ENCODE measurements at places on chromosomes 7 and 10.

DNA sequence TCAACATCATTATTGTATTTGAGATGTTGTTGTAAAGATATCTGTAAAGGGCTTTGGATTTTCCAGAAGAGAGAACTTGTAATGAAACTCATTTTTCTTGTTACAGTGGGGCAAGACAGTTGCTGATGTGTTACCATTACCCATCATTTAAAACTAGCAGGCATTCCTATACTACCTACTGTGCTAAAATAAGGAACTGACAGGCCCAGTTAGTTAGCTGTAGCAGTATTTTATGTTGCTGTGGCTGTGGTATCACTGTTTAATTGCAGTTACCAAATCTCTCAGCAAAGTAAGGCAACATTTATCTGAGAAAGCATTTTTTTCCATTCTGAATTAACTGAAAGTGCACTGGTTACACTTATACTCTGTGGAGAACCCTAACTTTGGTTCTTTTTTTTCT, 9.9 kb downstream of the ST7 start:
- no peak for DNase-seq

- DNase-seq, result no peak
Measured at GRCh38 chr10:12113627-12114026, 15.8 kb upstream of the SEC61A2 start.

DNA sequence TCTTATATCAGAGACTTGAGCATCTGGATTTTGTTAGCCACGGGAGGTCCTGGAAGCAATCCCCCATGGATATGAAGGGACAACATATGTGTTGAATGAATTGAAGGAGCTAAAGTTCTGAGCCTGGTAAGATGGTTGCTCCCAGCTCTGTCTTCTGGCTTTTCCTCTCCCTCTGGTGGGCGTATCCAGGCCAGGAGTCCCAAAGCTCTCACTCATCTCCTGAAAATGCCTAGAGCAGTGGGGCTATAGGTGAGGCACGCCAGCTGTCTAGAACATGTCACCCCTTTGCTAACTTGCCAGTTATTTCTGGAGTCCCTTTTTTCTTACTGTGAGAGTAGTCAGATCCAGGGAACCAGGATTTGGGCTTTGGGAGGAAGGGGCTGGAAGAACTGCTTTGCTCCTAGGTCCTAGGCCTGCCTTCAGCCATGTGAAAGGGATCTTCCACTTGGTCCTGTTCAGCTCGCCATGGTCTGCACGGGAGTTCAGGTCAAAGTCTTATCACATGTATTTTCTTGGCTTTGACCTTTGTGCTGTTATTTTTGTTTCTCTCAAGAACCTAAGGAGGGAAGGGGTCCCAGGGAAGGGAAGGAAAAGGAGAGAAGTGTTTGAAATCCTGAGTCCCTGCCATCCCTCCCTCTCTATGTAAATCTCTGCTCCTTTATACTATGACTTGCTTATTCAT, 73.6 kb downstream of the MINPP1 start:
- no peak for DNase-seq

- DNase-seq, result no peak
Measured at GRCh38 chr10:80471001-80471400, 16.9 kb downstream of the TSPAN14 start.

DNA sequence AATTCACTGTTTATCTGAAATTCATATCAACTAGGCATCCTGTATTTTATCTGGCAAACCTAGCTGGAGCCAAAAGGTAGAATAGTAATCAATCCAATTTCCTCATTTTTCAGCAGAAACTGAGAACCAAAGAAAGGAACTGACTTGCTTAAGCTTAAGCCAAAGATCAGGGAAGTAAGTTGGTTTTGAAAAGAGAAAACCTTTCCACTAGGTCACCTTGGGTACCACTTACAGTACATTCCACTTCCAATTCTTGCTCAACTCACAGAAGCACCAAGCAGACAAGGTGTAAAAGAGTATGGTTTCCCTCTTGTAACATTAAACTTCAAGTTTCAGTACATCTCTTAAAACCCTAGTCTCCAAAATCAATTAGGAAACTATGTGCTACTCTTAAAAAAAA, 79.6 kb downstream of the ZFAND4 start:
- DNase-seq, result no peak

GRCh38 chr7:3978839-3979238, 677.8 kb downstream of the SDK1 start:
- DNase-seq, result no peak

DNA sequence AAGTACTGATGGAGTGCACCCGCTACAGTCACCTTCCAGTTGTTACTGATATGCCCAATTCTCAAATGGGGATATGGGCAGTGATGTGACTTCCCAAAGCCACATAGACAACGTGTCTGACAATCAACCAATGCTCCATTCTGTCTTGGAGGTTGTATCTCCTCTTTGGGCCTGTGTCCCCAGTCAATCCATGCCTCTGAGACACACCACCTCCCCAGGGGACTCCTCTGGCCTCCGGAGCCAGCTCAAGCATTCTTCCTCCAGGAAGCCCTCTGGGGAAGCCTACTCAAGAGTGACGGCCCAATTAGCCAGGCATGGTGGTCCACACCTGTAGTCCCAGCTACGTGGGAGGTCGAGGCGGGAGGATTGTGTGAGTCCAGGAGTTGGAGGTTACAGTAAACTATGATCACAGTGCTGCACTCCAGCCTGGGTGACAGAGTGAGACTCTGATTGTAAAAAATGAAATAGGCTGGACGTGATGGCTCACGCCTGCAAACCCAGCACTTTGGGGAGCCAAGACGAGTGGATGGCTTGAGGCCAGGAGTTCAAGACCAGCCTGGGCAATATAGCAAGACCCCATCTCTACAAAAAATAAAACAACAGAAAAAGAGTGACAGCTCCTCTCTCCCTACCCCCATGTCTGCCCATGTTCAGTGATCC, 99.5 kb upstream of the TNRC18 start:
- DNase-seq, result no peak

DNA sequence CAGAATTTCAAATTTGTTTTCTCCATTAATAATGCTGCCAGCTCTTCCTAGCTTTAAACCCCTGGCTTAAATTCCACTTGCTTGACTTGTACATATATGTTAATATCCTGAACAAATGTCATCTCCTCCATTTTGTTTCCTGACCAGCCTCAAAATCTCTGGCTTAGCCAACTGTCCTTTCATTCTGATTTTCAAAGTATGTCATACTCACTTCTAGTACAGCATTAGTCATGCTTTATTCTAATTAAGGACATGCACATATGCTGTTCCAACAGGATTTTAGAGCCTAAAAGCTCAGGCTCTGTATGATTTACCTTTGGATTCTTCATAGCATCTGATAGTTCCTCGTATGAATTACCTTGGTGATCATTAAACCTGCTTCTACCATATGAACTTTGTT, 158.3 kb downstream of the ZNF438 start:
- DNase-seq, result no peak

DNA sequence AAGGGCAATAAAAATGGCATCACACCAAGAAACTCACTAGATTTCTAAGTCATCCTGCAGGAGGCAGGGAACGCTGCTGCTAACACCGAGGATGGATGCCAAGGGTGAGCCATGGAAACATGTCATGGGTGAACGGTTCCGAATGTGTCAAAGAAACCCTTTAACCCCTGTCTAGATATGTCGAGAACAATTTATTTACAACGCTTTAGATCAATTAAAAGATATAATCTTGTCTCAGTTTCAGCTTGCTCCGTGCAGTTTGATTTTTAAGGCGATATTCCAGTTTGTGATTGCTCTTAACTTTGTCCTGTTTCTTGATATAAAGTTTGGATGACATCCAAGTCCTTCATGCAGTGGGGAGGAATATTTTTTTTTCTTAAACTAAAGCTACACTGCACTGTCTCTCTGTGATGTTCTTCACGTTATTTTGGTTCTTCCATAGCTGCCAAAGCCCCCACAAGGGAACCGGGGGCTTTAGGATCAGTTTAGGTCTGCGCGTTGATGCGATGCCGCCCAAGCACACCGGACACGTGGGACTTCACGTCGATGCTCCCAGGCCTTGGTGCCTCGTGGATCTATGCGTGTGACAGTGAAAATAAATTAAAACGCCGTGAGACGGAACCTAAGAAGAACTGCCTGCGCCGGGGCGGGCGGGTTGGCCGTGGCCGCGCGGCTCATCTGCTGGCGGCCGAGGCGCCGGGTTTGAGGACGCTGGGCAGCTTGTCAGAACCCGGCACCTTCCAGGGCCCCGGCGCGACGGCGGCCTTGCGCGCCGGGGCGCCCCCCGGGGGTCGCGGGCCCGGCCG, 220.3 kb downstream of the PHTF2 start:
- DNase-seq, result no peak

DNA sequence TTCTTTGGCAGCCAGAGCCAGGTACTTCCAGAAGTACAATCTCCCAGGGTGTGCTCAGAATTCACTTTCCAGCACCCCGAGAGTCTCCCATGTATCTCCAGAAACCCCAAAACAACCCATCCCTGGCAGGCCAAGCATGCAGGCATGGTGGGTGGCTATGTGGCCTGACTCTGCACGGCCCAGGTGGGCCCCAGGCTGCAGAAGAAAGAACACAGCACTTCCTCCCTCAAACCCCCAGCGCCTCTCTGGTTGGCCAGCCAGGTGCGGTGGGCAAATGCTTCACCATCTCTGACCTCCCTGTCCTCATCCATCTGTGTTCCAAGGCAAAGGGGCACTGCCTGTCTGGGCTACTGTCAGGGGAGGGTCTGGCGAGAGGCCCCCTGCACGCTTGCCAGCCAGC, 100.3 kb downstream of the MKI67 start:
- no peak for DNase-seq

- no peak for DNase-seq
Measured at GRCh38 chr10:130967784-130968183, 343.7 kb downstream of the TCERG1L start.

DNA sequence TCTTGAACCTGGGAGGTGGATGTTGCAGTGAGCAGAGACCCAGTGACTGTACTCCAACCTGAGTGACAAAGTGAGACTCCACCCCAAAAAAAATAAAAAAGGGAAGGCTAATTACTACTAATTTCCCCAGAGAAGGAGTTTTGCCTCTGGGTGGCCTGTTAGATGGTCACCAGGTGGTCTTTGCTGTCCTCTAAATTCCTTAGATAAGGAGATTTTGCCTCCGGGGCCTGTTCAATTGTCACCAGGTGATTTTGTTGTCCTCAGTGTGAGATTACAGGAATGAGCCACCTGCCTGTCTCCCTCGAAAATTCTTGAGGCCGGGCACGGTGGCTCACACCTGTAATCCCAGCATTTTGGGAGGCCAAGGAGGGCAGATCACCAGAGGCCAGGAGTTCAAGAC, 24.4 kb upstream of the ZMIZ2 start:
- no peak for DNase-seq

GRCh38 chr7:146117576-146117975, 975 bp downstream of the CNTNAP2 start:
- no peak for DNase-seq

DNA sequence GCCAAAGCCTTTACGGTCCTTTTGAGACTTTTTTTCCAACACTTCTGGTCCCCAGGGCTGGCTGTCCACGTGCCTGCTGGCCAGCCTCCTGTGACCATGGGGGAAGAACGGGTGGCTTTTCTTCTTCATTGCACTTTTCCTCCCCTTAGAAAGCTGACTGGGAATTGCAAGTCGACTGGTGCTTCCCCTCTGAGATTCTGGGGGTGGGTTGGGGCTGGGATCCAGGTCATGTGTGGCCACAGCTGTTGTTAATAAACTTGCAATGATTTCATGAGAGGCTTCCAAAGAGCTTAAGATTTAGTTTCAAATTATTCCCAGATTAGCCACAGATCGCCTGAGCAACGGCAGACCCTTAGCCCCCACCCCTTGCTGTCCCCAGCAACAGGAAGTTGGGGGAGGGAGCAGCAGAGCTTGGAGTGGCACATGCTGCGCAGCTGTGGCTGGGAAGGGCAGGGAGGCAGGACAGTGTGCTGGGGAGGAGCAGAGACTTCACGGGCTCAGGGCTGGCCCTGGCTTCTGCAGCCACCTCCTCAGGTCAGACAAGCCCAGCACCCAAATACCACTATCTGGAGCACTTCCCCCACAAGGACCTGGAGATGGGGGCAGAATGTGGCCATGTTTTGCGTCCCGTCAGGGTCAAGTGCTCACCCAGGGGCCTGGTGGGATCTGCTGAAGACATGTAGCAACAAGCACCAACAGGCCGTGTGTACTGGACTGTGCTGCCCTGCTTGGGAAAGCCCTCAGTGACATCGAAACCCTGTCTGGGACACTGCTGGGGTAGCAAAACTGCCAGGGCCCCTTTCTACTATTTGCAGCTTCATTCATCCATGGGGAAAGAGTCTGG, 147.1 kb downstream of the RNF216 start:
- DNase-seq, result peak; percentile 52

- no peak for DNase-seq
Measured at GRCh38 chr10:122050311-122050710, 61.3 kb downstream of the TACC2 start.

DNA sequence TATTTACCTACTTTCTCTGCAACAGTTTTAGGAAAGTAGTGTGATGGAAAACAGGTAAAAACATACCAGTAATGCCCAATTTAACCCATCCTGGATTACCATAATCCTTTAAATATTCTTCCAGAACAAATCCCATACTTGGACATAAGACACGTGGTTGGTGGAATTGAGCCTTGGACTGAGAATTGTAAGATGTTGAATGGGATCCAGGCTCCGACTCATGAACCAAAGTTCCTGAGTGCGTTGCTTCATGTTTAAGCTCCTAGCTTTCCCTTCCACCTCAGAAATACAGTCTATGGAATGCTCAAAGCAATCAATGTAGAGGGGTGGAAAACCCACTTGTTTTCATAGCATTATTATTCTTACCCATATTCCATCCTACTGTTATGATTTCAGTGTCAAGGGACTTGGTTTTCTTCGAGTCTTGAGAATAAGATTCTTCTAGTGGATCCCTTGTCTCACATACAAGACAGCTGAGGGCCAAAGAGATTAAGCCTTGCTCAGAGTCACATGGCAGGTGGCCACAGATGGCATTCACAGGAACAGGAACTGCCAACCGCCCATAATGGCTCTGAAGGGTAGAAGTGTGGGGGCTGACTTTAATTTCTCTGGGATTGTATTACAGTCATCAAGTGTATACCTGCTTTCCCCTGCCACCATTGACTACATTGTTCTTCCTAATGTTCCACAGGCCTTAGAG, 171.2 kb downstream of the GFRA1 start:
- DNase-seq, result no peak

GRCh38 chr10:17214526-17214925, 13.1 kb upstream of the TRDMT1 start:
- no peak for DNase-seq

GRCh38 chr7:150322833-150323681, at the start of the genes ACTR3C and LRRC61:
Gene ACTR3C, minus strand, starts transcription at chr7:150323545. Its CDS starts 28,249 bp downstream, at chr7:150295296.
Gene LRRC61, plus strand, starts transcription at chr7:150323355. Its CDS starts 13,507 bp downstream, at chr7:150336862.
- peak; percentile 38 for DNase-seq

GRCh38 chr7:137453356-137453755, 109.8 kb upstream of the PTN start:
- DNase-seq, result no peak

GRCh38 chr10:10625491-10625890, 392.2 kb upstream of the CELF2 start:
- no peak for DNase-seq

DNA sequence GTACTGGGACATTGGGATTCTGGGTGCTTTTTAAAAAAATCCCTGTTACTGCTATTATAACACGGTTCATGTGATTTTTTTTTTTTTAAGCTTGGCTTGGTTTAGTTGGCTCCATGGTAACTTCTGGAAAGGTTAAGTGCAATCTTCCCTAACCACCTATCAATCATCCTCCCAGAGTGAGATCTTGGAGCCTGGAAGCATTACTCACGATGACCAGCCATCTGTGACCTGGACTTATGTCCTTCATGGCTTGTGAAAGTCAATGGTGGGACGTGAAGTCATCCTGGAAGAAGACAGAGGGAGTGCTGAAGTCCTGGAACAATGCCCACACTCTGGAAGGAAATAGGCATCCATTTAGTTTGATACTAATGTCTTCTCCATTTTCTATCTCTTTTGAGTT, 135.5 kb upstream of the FRMD4A start:
- no peak for DNase-seq

All from NCI-H510A (cell line).